HS-5 (cell line): ENCODE measurements at places on chromosomes 2 and 18.

- no peak for DNase-seq
These were observed 64.4 kb downstream of the IKZF2 start for GRCh38 chr2:213087040-213087439.

DNA sequence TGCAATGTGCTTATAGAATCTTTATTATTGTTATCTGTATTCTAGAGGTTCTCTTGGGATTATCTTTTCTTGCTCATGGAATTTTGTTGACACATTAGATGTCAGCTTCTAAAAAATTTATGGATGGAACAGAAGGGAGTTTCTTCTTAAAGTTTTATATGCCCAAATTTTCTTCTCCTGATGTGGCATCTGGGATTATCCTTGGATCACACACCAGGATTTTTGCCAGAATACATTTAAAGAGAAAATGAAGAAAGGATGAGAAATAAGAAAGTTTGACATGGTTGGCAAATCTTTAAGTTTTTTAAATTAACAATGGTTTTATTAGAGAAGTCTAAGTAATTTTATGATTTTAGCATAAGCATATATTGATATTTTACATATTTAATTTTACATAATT, 706.7 kb upstream of the TMEFF2 start:
- no peak for DNase-seq

DNA sequence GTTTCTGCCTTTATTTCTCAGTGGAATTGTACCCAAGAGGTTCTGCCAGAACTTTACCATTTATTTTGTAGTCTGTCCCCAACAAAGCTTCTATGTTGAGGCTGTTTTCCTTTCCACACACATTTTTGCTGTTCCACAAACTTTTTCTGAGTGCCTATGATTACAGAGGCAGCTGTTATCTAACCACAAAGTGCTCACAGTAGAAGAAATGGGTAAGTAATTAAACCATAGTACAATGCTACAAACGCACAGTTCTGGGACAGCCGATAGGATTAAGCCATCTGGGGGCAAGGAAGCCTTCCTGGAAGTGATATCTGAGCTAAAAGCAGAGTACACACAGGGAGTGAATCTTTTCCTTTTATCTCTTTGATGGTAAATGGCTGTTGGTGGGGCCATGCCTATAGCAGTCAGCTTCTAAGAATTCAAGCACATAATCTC, 3.9 kb upstream of the MGAT4A start:
- DNase-seq, result no peak

DNA sequence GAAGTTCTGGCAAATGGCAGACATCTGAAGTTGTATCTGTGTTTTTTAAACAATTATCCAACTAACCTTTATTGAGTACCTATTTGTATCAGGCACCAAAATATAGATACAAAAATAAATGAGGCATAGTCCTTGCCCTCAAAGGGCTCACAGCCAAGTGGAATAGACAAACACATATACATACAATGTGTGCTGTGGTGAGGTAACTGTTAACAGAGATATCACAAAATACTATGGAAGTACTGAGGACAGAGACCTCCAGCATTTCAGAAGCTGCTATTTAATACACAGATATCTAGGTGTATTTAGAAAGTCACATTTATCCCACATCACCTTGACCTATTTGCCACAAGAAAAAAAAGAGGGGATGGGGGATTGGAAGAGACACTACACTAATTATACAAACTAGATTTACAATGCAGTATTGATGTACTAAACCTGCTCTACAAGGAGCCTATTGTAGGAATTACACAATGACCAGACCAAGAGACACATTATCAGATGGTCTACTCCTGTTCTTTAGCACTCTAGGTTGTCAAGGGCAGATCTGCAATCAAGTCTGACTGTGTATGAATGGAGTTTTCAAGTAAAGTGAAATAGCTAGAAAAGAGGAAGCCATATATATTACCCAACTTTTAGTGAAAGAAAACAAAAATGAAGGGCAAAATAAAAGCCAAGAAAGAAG, 62.2 kb downstream of the SPIRE1 start:
- no peak for DNase-seq

DNA sequence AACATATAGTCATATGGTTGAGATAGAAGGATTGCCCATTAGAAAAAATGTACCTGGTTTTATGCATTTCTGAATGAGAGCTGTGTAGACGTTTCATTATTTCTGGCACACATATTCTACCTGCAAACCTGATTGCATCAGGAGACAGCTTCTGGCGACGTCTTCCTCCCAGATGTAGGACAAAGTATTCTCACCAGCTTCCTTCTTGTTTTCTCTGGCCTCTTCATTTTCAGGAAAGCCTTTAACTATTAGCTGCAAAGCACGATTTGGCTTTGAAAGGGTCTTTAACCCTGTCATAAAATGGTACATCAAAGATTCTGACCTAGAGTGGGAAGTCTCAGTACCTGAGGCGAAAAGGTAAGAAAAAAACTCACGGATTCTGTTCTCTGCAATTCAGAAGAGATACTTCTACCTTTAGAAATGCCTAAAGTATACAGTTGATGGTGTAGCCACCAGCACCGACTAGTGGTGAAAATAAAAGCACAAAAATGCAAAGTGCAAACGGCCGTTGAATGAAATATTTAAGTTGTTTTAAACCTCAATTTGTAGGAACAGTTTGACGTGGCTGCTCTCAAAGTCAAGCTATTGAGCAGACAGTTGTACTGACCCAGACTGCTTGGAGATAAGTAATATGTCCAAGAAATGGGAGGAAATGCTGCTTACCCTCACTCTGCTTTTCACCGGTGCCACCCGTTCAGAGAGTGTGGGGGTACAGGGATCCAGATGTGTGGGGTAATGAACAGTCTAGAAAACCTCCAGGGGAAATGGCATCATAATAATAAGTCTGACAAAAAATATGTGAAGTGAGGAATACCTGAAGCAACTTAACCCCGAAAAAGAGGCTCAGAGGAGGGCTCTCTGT, 20.2 kb downstream of the IL18RAP start:
- DNase-seq, result no peak

GRCh38 chr2:112451317-112451716, 17.9 kb upstream of the RGPD8 start:
- DNase-seq, result no peak

DNA sequence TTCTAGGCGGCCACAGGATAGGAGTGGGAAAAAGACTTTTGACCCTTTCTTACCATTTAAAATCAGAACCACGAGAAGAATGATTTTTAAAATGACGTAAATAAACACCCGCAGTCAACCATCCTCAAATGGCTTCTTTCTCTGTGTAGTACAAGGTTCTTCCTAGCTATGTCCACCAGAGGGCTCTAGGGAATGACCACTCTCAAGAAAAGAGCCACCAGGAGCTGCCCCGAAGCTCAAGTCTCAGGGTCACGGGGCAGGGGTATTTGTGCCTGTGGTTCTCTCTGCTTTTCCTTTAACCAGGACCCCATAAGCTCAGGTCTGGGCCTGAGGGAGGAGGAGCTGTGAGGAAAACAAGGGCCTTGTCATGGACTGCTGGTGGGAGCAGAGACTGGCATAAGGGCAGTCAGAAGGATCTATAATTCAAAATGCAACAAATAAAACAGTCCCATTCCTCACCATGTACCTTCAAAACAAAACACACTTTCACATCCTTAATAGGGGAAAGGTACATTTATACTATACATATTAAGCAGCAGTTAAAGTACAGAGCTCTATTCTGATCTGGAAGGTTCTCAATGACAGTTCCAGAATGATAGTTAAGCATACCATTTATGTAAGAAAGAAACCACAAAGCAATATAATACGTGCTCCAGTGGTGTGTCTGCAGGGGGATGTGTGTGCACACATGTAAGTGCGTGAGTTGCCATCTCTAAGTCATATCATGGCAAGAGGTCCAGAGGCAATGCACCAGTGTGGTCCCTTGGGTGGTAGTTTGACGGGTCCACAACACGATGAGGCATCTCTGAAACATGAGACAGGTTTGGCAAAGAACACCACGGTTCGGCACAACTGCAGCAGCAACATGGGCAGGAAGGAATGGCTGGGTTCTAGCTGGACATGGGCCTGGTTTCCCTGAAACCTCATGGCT, 18.6 kb downstream of the LYPD1 start:
- no peak for DNase-seq

- DNase-seq, result no peak
These were observed 191.8 kb downstream of the KCNH7 start for GRCh38 chr2:162646794-162647193.

DNA sequence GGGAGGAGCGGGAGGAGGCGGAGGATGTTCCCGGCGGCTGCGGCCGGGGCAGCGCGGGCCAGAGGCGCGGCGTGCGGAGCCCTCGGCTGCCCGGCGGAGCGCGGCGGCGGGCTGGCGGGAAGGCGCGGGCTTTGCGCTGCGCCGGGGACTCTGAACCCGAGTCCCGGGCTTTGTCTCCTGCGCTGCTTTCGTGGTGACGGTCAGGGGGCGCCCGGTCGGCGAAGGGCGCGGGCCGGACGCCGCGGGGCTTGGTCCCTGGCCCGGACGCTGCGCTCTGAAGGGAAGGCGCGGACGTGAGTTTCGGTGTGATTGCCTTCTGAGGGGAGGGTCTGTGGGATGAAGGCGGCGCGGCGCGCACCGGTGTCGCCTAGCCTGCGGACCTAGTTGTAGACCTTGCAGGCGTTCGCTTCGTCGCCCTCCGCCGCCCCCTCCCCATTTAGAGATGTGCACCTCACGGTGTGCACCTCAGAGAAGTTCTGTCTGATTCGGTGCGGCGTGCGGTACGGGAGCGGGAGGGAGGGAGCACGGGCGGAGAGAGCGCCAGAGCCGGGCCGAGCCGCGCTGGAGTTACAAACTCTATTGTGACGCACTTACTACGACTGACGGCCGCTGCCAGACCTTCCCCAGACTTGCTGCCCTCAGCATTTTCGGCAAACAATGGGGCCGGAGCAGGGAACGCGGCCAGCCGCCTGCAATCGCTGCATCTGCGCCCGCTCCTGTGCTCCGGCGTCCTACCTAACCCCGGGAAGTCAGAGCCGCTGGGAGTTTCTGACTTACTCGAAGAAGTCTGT, 2.1 kb downstream of the BCL2L11 start:
- no peak for DNase-seq

DNA sequence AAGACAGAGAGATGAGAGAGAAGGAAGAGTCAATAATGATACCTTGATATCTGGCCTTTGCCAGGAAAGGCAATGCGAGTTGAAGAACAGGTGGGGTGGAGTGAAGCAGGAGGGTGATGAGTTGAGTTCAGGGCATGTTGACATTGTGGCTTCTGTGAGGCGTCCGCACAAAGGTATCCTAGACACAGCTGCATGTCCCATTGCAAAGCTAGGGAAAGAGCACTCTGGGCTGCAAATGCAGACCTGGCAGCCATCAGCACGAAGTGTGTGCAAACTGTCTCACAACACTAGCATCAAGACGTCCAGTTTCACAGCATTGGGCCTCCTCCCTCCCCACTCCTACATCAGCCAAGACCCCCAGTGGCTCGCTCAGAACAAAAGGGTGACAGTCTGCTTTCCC, 36.1 kb downstream of the TEX51 start:
- no peak for DNase-seq

GRCh38 chr2:1572638-1573037, 159.4 kb downstream of the TPO start:
- no peak for DNase-seq
